Stimulated activated CD4-positive, alpha-beta T cell treated with anti-CD3 and anti-CD28 coated beads, Interleukin-2, amount 100 ng/mL, for 4 hours (primary cell): ENCODE measurements at places on chromosomes 4 and X.

- DNase-seq = no peak
Observed at GRCh38 chr4:102842367-102842766, 15.0 kb upstream of the UBE2D3 start.

DNA sequence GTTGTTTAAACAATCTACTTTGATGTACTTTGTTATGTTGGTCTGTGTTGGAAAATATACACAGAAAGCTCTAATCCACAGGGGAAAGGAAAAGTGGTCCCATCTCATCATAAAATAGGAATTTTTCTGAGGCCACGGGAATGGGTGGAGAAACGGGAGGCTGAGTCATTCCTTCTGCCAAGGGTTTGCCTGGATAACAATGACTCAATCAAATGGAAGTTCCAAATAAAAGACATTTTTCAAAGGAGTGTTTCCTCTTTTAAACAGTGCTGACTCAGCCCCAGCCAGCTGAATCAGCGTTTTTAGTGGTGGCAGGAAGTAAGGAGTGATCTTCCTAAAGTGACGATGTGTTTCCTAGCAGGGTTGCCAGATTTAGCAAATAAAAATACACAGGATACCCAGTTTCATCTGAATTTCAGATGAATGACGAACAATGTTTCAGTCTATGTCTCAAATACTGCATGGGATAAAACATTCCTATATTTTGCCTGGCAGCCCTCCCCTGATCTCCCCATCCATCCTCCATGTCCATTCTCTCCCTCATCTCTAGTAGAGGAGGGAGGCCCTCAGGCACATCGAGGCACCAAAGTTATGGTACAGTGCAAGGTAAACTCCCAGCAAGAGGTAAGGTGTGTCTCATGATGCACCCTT is 345.4 kb upstream of the GATB start:
- DNase-seq = no peak

- DNase-seq = no peak
Observed at GRCh38 chr4:153758136-153758535, 1.7 kb downstream of the RNF175 start.

DNA sequence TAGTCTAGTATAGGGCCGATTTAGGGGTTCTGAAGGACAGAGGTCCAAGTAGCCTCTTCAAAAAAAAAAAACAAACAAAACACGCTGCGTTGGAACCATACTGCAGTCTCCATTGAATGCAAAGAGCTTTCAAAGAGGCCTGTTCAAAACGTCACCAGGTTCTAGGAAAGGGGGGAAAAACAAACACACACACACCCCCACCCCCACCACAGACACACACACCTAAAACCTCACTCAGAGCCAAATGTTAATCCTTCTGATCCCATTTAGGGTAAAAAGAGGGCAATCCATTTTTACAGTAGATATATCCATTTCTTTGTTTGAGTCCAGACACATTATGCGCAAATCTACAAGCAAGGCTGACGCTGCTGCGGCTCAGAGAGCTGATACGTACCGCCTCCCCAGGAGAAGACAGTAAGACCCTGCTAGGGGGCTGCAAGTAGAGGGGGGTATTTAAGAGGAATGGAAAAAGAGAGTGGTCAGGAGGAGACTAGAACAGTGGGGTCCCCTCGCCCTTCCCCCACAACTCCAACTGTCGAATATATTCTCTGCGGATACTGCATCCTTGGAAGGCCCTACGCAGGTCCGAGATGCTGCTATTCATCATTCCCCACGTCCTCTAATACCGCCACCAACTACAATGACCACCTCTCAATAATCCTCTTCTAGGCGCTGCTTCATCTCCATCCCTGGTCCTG is 1.3 kb downstream of the NKRF start:
- DNase-seq = no peak

DNA sequence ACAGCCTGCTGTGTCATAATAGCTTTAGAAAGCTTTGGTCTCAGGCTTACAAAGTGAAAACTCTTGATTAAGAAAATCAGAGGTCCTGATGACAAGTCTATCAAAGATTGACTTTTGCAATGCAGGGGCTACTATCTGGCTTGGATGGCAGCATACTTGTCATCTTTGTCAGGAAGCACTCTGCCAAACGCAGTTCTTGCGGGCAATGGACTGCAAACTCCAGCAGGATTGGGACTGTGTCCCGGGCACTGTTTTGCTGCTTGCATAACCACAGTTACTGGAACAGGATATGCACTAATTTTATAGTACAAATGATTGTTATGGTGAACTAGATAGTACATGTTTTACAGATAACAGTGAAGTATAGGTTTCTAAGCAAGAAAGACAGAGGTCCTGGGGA is 185.6 kb downstream of the IQCM start:
- DNase-seq = no peak

- no peak for DNase-seq
Observed at GRCh38 chr4:174037631-174038030, 245.8 kb downstream of the FBXO8 start.

- DNase-seq = no peak
Observed at GRCh38 chr4:149890531-149890930, 74.9 kb upstream of the IQCM start.

GRCh38 chrX:22035236-22035635 is 3.1 kb downstream of the PHEX start:
- DNase-seq = no peak

GRCh38 chr4:162115333-162115732 is 48.5 kb downstream of the FSTL5 start:
- no peak for DNase-seq

- no peak for DNase-seq
Observed at GRCh38 chr4:69910016-69910782, 20.7 kb upstream of the CSN1S1 start.

GRCh38 chr4:59102311-59102710 is 1992.1 kb upstream of the IGFBP7 start:
- no peak for DNase-seq

GRCh38 chrX:12955882-12956703 is 18.8 kb upstream of the TMSB4X start:
- no peak for DNase-seq

- no peak for DNase-seq
Observed at GRCh38 chr4:72507167-72507566, 61.9 kb downstream of the ADAMTS3 start.

GRCh38 chr4:78057135-78057599 is at the start of gene FRAS1:
TSS of gene FRAS1 (plus strand) at chr4:78057323. CDS start at chr4:78058010, 687 bp downstream.
- no peak for DNase-seq

GRCh38 chr4:185640811-185641675 is 105.7 kb upstream of the PDLIM3 start:
- DNase-seq = no peak

DNA sequence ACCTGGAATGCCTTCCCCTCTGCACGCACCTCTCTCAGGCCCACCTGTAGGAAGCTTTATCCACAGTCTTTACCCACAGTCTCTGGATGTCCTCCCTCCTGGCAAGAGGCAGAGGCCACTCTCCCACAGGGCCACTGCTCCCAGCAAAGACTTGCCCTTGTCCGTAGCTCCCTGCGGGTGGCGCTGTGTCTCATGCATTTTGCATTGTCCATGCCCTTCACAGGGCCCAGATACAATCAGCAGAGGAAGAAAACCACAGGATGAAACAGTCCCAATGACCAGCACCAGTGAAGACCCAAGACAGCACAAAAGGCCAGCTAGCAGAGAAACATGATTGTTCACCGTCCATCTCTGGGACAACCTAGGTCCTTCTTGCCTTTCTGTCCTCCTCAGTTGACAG is 2.1 kb upstream of the NSG1 start:
- no peak for DNase-seq

GRCh38 chr4:4446434-4446833 is 59.5 kb downstream of the NSG1 start:
- no peak for DNase-seq

GRCh38 chr4:55435141-55435841 is 39.5 kb downstream of the TMEM165 start:
- DNase-seq = no peak

DNA sequence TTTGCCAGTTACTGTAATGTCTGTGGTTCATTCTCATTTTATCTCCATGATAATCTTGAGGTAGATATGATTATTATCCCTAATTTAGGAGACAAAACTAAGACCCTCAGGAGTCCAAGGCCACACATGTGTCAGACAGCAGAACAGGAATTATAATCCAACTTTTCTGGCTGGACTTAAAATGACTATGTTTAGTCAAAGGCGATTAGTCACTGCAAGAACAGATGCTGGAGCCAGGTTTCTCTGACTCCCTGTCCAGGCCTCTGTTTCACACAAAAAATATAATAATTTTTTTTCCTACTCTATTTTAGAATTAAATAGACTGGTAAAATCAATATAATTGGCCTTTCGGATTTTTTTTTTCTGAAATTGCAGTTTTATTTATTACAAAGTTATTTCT is 56.7 kb upstream of the TMEM131L start:
- no peak for DNase-seq

GRCh38 chrX:66021401-66021764 is 18.5 kb downstream of the VSIG4 start:
- DNase-seq = no peak

- DNase-seq = no peak
Observed at GRCh38 chr4:137641544-137641943, 109.2 kb upstream of the PCDH18 start.
